ENCODE measurements at places on chromosomes 4 and X. TPM values are rescaled to one million over a fixed set of nuclear protein-coding genes. Genes with fewer than 3 reads are reported as not detected.

CLOCK gene
- 17.6 TPM for total RNA-seq

HPGD gene
- 0.50 TPM for total RNA-seq

F8A3 gene
- 0.99 TPM for total RNA-seq

TMEM47 gene
- total RNA-seq = 115 TPM

XKRX gene
- total RNA-seq = under 0.01 TPM

TMPRSS11E gene
- total RNA-seq = not detected

TRIM60 gene
- total RNA-seq = not detected

CT47C1 gene
- total RNA-seq = not detected

PLP1 gene
- not detected for total RNA-seq

SORBS2 gene
- 3.4 TPM for total RNA-seq

Data from aortic smooth muscle cell (primary cell).